C1 segment of cervical spinal cord (tissue), 14 donors: ENCODE measurements at places on chromosomes 5 and 9.

DNA sequence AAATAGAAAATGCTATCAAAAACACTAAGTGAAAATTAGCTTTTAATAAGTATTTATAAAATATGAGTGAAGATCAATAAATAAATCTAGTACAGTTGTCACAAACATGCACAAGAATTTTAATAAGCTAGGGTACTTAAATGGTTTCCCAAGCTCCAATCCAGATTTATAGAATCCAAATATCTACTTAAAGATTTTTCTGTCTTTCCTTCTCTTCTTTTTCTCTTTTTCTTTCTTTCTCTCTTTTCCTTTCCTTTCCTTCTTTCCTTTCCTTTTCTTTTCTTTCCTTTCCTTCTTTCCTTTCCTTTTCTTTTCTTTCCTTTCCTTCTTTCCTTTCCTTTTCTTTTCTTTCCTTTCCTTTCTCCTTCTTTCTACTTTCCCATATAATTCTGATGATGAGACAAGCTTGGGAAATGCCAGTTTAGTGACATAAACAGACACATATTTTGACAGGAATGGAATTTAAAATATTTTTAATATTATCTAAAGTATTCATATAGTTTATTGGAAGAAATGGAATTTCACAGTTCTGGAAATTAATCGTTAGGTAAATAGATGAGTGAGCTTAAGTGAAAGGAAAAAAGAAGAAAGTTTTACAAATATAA lies 832.8 kb downstream of the NR2F1-AS1 start:
- no peak for DNase-seq

- no peak for DNase-seq
These were observed 84.6 kb upstream of the LIFR start for GRCh38 chr5:38641003-38641402.

DNA sequence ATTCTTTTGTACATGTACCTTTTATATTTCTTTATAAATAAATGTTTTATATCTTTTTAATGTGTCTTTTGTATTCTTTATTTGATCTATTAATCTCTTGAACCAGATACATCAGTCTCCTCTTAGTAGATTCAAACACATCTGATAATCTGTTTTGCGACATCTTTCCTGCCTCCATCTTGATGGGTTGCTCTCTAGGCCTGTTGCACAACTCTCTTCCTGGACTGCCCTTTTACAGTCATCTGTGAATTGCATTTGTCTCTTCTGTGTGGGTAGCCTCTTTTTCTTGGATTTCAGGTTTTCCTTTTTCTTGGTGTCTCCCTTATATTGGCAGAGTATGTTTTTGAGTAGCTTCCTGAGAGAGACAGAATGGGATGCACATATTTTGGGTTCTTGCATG lies 6.2 kb downstream of the ZFYVE16 start:
- DNase-seq: no peak

- DNase-seq: no peak
These were observed 299.6 kb downstream of the FBXL7 start for GRCh38 chr5:15799612-15800011.

DNA sequence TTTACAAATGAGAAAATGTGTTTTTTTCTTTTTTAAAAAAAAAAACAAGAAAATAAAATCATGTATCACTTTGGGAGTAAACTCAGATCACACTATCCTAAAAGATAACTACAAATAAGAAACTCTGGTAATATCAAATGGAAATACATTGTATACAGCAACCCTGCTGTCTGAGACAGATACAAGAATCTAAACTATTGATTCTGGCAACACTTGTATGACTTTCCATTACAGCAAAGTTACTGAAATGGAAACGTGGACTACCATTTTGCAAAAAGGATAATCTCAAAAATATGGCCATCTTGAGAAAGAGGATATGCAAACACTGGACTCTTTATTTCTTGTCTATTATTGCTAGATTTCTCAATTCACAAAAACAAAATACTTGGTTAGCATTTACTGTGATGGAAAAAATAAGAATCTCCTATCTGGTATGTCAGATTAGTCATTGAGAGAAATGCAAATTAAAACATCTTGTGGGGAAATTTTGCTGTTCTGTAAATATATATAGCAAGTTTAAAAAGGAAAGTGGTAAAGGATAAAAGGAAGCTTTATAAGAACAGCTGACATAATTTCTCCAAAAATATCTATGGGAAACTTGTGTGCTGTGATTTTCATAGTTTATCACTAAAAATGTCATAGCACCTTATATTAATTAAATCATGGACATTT lies 112.9 kb upstream of the FER start:
- DNase-seq: no peak
